ENCODE measurements at places on chromosomes 5 and 9.

- peak; percentile 88 for DNase-seq
Observed at GRCh38 chr5:88785746-88786565, 97.0 kb downstream of the MEF2C start.

DNA sequence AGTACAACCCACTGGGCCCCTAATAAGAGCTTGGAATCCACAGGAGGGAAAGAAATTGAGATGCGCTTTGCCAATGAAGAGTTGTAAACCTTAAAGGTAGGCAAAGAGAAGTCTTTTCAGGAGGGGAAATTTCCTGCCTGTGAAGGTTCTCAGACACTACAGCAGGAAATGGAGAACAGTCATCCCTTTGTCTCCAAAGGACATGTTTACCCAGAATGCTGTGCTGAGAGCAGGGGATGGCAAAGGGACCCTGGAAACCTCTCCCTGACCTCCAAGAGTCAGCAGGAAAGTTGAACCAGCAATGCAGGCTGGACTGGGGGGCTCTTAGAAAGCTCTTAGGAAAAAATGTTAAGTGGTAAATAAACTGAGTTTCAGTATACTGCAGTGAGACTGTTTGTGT is 103.2 kb downstream of the AK8 start:
- no peak for DNase-seq

GRCh38 chr5:126195410-126196100 is 227.7 kb upstream of the GRAMD2B start:
- DNase-seq: no peak

DNA sequence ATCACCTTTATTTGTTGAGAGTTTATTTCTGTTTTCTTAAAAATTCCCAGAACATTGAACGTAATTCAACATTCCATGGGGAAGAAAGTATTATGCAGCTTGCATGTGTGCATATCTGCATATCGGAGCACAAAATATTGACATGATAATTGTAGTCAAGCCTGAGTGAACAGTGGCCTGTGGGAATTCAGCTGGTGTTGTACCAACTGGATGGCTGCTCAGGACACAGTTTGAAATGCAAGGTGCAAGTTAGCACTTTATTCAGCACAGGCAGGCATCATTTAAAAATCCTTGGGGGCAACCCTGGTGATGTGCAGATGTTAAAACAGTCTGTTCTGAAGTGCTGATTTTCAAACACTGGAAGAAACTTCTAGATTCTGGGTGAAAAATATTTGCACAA is 82.4 kb downstream of the CNTLN start:
- no peak for DNase-seq

DNA sequence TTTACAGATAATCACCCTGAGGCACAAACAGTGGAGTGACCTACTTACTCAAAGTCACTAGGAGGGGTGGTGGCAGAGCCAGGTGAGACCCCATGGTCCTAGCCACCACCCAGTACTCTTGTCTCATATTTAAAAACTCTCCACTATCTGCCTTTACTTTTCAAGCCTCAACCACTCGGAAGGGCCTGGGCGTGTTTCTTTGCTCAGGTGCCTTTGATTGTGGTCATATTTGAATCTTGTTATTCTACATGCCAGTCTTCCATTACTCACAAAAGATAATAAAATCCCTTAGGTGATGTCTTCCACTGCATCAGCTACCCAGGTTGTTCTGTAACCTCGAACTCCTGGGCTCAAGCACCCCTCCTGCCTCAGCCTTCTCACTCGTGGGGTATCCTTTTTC is 20.7 kb upstream of the TRIM36 start:
- DNase-seq: no peak

GRCh38 chr5:131112424-131112823 is 52.6 kb downstream of the HINT1 start:
- DNase-seq: no peak

GRCh38 chr5:36239370-36240293 is 2.1 kb downstream of the NADK2 start:
- no peak for DNase-seq

GRCh38 chr5:151254556-151254955 is 1.6 kb downstream of the GM2A start:
- DNase-seq: no peak

- no peak for DNase-seq
Observed at GRCh38 chr5:168646335-168646734, 67.2 kb upstream of the PANK3 start.

- no peak for DNase-seq
Observed at GRCh38 chr9:83932011-83932410, 10.8 kb upstream of the KIF27 start.

GRCh38 chr5:17243287-17244063 is 26.0 kb downstream of the BASP1 start:
- no peak for DNase-seq

DNA sequence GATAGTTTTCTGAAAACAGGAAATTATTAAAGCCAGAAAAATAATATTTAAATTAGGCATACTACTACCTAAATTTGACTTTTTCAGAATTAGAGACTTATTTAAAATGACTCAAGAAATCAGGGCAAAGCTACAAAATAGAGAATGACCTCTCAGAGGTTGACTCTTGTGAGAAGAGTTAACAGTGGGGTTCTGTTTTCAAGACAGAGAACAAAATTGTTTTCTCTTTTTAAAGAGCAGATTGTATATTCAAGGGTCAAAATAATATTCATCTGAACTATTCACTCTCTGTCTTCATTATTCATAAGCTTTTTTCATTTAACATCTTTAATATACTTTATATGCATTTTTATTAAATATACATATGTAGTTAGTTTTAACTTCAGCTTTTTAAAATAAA is 21.9 kb upstream of the AUH start:
- no peak for DNase-seq

DNA sequence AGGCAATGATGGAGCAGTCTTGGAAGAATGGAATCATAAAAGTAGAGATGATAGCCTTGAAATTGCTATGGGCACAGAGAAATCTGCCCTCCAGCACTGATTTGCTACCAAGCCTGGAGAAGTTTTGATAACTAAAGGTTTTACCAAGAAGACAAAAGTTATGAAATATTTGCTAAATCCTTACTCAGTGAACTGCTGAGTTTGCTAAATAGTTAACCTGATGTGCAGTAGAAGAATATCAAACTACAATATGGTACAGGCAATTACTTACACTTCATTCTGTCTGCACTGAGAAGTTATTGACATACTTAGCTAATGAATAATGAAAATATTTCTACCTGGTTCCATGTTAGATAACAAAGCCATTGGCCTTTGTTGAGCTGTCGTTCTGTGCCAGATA is 124.5 kb downstream of the SGCD start:
- no peak for DNase-seq

DNA sequence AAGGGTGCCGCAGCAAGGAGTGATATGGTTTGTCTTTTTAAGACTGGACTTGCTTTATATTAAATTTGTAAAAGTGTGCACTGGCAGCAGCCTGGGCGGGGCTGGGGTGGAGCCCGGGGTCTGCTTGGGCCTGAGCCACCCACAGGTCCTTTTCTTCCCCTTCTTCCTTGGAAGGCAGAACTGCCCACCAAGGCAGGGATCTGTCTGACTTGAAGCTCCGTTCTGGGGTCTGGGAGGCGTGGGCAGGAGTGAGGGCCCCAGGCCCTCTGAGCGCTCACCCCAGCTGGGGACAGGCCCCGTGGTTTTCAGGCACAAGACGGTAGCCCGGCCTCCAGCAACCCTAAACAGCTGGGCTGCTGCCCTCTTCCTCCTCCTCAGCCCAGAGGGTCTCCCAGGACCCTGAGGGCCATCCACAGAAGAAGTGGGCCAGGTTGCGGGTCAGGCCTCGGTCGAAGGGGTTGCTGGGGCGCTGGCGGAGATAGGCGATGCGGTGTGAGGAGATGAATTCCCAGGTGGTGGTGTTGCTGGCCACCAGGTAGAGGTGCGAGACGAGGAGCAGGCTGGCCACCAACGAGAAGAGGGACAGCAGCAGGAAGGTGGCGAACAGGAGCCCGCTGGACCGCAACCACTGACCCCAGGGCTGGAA is 3.0 kb downstream of the ZDHHC12 start:
- DNase-seq: no peak

DNA sequence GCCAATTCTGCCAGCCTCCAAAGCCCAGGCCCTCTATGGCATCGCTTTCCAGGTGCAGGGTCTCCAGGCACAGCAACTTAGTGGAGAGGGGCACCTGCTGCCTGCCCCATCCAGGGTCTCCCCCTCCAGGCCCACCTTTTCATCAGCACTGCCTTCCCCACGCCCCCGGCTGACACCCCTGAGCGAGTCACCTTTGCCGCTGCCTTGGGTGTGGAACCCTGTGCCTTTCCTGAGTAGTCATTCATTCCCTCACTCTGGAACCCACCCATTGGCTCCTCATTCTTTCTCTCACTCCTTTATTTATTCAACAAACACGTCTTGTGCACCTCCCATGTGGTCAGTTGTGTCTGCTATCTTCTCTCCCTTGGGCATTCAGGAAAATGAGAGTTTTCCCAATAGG is 14.5 kb upstream of the RPL26L1 start:
- no peak for DNase-seq

DNA sequence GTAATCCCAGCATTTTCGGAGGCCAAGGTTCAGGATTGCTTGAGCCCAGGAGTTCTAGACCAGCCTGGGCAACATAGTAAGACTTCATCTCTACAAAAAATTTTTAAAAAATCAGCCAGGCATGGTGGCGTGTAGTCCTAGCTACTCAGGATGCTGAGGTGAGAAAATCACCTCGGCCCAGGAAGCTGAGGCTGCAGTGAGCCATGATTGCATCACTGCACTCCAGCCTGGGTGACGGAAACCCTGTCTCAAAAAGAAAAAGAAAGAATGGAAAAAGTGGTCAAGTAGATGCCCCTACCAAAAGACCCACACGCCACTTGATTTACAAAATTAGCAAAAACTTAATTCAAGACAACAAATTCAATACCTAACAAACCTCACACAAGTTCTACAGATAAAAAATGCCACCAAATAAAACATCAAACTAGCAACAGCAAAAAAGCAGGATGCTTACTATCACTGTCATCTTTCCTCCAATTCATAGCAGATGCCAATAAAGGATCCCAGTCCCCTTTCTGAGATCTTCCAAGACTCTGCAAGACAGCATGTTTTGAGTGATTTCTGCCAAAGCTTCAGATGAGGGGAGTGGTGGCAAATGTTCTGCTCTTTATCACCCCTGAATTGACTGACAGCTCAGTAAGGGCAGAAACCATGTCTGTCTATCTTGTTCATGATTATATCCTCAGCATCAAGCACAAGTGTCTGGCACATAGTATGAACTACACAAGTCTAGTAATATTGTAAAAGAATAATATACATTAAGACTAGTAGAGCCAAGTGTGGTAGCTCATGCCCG is 34.2 kb upstream of the TESK1 start:
- DNase-seq: no peak

- no peak for DNase-seq
Observed at GRCh38 chr9:91275655-91276054, 86.1 kb downstream of the AUH start.

DNA sequence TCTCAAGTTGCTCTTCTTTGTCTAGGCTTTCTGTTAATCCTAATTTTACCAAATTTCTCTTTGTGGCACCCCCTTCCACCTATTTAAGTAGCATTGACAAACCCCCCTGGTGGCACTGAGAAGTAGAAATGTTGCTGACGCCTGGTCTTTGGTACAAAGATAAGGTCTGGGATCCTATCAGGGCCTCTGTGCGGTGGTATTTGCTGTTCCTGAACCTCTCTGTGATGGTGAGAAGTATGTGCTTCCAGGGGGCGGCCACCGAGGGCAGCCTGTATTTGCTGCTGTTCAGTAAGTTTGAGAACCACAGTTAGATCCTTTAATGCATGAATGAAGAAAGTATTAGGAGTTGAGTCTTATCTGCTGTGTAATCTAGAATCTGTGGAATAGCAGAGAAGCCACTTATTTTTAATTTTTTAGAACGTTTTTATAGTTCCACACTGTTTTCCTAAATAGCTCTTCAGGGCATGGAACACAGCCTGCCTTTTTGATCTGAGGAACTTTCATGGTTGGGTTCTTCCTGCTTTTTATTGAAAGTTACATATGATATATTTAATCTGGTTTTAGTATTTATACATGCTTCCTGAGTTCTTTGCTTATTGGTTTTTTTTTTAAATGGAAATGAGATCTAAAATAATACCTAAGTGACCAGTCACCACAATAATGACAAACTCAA is 124.2 kb downstream of the TRIO start:
- no peak for DNase-seq

DNA sequence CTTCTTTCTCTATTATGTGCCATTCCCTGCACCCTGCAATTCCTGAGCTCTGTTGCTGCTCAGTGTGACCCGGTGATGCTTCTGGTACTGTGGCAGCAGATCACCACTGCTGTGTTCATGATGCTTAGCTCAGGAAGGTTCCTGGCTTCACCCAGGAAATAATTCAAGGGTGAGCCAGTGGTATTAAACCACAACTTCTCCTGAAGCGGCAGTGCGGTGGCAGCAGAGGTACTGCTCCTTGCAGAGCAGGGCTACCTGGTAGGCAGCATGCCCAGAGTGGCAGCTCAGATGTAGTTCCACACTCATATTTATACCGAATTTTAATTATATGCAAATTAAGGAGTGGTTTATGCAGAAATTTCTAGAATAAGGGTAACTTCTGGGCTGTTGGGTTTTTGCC is 213.8 kb upstream of the ZNF608 start:
- no peak for DNase-seq

DNA sequence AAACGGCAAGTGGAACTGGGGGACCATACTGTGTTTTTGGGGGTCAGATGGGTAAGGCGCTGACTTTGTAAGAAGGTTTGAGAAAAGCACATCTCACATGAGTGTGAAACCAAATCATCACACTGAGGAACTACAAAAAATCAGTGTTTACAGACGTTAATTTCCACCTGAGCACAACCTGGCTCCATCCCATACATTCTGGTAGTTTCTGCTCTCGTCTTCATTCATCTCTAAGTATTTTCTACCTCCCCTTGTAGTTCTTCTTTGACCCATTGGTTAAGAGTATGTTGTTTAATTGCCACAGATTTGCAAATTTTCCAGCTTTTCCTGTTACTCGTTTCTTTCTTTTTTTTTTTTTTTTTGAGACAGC is 8.9 kb upstream of the DPP7 start:
- DNase-seq: no peak

- no peak for DNase-seq
Observed at GRCh38 chr5:95549030-95549429, 5.7 kb downstream of the SKIC3 start.

DNA sequence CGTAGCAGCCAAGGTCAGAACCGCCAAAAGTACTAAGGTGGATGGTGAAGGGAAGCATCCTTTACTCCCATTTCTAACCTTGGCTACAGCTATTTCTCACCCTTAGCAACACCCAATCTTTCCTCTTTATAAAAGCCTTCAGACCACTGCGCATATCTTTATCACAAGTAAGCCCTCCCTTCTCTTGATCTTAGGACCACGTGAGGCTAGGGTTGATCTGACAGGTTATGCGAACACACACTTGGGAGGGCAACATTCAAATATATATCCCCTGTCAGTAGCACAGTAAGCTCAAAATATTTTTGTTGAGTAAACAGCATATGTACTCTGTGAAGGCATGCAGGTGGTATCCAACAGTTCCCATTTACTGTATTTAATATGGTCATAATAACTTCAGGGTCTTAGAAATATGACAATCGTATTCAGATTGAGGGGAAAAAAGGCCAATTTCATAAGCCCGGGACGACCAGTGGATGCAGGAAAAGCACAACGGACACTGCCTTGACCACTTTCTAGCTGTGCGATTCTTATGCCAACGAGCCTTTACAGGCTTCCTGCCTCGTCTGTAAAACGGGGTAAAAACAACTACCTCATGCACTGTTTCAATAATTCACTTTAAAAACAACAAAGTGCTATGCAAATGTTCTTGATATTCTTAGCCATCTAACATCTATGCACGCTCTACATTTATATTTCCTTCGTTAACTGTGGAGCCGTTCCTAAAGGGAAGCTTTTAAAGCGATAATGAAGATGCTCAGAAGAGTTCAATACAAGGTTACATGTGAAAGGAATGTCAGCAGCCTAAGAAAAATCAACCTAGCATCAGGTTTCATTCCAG is 1.3 kb downstream of the ARSB start:
- DNase-seq: no peak
